ENCODE measurements at places on chromosomes 7 and 10. TPM values are rescaled to one million over a fixed set of nuclear protein-coding genes. Genes with fewer than 3 reads are reported as not detected.

Gene HOXA7
- not detected for total RNA-seq

Gene ACTL6B
- total RNA-seq = not detected

Gene CPA2
- not detected for total RNA-seq

Gene AKR1C1
- 2.0 TPM for total RNA-seq

Gene IL6
- not detected for total RNA-seq

Gene PAOX
- total RNA-seq = 5.6 TPM

Gene MBLAC1
- total RNA-seq = 2.6 TPM

Gene FGL2
- total RNA-seq = 0.14 TPM

Gene LRRN3
- total RNA-seq = 9.3 TPM

Gene TFEC
- not detected for total RNA-seq

Gene PNLIPRP2
- not detected for total RNA-seq

Gene CTAGE6
- total RNA-seq = 0.93 TPM

Gene ASZ1
- not detected for total RNA-seq

Gene ZMIZ1
- 42.7 TPM for total RNA-seq

Gene HABP2
- not detected for total RNA-seq

Gene CRPPA
- 0.43 TPM for total RNA-seq

Gene PRTFDC1
- 0.70 TPM for total RNA-seq

Gene CXCL12
- not detected for total RNA-seq

Gene RBP3
- not detected for total RNA-seq

Gene BLNK
- total RNA-seq = not detected

Gene TFPI2
- 0.37 TPM for total RNA-seq

Gene GDF2
- total RNA-seq = not detected

Gene FAM13C
- not detected for total RNA-seq

Gene SLC26A5
- total RNA-seq = not detected

Gene LRRC18
- not detected for total RNA-seq

All from activated naive CD4-positive, alpha-beta T cell treated with anti-CD3 and anti-CD28 coated beads, Interleukin-2, amount 50 U/mL, for 72 hours (primary cell).